ENCODE measurements at places on chromosomes 11 and 22.

- DNase-seq = no peak
Observed at GRCh38 chr11:69114811-69115523, 40.8 kb upstream of the SMIM38 start.

- no peak for DNase-seq
Observed at GRCh38 chr11:55714982-55715888, 53.2 kb downstream of the OR4C6 start.

DNA sequence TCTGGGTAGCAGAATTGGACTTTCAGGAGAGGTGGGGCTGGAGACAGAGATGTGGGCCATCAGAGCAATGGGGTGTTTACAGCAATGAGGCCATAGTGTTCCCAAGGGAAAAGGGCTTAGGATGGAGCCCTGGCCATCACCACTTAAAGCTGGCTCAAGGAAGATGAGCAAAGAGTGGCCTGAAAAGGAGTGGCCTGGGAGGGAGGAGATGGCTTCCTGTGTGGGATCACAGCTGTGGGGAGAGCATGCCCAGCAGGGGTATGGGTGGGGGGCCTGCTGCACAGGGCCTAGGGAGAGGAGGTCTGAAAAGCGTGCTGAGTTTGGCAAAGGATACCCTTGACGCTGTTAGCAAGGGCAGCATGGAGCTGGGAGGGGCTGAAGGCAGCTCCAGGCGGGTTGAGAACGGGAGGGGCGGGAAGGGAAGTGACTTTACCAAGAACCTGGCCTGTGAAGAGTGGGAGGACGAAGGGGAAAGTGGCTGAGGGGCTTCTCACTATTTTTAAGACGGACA, 13.9 kb downstream of the LRRC32 start:
- DNase-seq = no peak

GRCh38 chr22:31302006-31302405, 9.7 kb upstream of the PIK3IP1 start:
- DNase-seq = no peak

DNA sequence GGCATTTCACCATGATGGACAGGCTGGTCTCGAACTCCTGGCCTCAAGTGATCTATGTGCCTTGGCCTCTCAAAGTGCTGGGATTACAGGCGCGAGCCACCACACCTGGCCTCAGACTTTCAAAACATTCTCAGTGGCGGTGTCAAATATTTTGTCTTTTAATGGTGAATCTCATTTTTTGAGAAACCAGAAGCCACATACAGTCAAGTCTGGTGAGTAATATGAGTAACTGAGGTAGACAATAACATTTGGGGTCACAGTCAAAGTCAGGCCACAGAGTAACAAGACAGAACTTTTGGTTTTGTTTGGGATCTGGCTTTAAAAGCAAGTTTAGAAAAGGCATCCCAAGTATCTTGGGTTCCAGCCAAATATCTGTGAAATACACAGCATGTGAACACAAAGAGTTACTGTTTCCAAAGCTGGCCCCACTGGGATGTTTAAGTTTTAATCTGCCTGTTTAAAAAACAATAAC, 5.6 kb upstream of the TMA7B start:
- DNase-seq = no peak

- DNase-seq = no peak
Observed at GRCh38 chr11:117271208-117271607, 19.9 kb upstream of the BACE1-AS start.

GRCh38 chr11:119376197-119376847, 5.2 kb downstream of the USP2 start:
- no peak for DNase-seq

DNA sequence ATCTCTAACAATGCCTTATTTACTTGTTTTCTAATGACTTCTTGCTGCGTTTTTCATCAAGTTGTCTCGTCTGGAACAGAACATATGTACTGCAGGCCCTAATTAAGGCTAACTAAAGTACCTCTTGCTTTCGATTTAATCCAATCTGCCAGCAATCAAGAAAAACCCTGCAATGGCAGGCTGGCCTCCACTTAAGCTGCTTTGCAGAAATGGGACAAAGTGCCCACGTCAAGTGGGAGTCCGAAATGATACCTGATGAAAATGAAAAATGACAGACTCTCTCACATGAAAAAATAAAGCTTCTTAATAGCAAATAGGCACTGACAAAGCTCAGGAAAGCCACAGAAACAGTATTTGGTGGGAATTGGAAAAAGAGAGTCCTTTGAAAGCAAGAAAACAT, 1454.7 kb downstream of the FAM181B start:
- no peak for DNase-seq

GRCh38 chr11:10497371-10498021, 42.4 kb downstream of the AMPD3 start:
- no peak for DNase-seq

GRCh38 chr11:114098927-114099326, 39.4 kb downstream of the ZBTB16 start:
- no peak for DNase-seq

GRCh38 chr11:66973956-66974580, 1.0 kb upstream of the C11orf86 start:
- no peak for DNase-seq

- DNase-seq = no peak
Observed at GRCh38 chr11:76172583-76172982, 33.7 kb downstream of the WNT11 start.

- no peak for DNase-seq
Observed at GRCh38 chr11:32774081-32774480, 20.4 kb downstream of the CCDC73 start.

GRCh38 chr11:38296211-38296776, 1698.3 kb upstream of the RAG2 start:
- no peak for DNase-seq

DNA sequence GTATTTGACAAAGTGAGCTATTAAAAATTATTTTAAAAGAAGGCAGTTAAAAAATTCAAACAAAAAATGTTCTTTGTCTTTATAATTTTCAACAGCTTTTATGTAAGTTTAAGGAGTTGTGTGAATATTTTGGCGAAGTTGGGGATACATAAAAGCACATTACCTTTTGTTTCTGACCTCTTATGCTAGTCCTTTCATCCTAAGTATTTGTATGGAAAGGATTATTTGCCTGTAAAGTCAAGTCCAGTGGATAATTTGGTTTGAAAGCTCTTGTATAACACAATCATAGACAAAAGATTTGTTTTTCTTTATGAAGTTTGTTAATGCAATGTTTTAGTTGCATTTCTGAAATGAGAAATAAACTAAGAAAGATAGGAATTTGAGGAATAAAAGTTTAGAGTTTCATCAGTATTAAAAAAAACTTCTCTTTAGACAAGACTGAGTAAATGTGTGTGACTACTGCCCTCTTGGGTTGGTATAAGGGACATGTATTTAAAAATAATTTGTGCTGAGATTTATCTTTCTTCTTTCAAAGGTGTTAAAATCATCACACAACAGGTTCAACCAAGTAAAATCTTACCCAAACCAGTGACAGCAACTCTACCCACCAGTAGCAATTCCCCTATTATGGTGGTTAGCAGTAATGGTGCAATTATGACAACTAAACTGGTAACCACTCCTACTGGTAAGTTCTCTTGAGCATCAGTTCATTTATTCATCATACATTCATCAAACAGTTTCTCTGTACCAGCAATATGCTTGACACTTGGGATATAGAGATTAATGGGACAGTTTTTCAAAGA, 68.2 kb downstream of the EMSY start:
- no peak for DNase-seq

GRCh38 chr11:33703788-33704187, 3.2 kb upstream of the C11orf91 start:
- no peak for DNase-seq
